Progenitor cell of endocrine pancreas (in vitro differentiated cells): ENCODE measurements at places on chromosomes 1 and 21.
A peak's percentile ranks its signal among the peaks of the same experiment; 100 is the strongest.

DNA sequence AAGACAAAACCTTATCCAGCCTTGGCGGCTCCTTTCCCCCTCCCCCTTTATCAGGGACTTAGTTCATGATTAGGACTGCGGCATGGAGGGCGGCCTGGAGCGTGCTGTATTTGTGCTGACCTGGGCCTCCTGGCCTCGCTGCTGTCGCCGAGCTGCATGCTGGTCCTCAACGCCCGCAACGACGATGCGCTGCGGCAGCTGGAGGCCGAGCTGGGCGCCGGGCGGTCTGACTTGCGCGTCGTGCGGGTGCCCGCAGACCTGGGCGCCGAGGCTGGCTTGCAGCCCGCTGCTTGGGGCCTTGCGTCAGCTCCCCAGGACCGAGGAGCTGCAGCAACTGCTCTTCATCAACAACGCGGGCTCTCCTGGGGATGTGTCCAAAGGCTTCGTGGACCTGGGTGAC is 70.9 kb downstream of the TM2D1 start:
- no peak for DNase-seq

DNA sequence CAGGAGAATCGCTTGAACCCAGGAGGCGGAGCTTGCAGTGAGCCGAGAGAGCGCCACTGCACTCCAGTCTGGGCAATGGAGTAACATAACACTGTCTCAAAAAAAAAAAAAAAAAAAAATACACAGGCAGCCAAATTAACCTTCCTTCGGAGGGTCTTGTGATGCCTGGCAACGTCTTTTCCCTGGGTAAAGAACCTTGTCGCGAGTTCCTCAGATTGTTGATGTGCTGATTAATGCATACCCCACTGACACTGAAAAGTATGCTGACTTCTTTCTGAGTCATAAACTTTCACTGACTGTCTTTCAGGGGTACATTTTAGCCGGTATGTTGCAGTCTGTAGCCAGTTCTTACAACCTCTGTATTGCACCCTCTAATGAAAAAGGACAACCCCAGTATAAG is 95.1 kb upstream of the SOD1 start:
- DNase-seq = no peak

GRCh38 chr21:39518055-39518846 is 66.5 kb downstream of the SH3BGR start:
- peak; percentile 55 for DNase-seq

DNA sequence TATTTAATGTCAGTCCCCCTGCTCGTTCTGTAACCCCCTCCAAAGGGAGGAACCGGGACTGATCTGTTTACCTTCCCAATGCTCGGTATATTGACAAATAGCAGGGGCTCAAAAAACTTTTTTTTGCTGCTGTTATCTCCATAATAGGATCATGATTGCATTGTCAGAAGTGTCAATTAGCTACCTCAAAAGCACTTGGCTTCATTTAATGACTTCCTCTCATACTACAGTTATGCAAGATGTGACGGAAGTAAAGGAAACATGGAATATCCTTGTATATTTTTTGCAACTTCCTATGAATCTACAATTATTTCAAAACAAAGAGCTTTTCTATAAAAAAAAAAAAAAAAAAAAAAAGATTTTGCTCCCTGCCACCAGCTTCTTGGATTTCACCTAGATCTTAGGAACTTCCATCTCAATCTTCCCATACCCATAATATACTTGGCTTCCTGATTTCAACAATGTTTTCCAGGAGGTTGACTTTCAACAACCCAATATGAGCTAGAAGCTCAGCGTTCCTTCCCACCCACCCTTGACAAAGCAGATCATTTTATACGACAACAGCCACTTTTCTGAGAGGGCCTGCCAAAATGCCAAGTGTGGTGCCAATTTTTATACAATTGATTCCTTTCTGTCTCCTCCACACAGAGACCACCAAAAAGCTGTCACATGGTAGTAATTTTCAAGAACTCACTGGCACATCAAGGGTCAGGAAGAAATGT is 71.7 kb downstream of the SETD4 start:
- DNase-seq = no peak

DNA sequence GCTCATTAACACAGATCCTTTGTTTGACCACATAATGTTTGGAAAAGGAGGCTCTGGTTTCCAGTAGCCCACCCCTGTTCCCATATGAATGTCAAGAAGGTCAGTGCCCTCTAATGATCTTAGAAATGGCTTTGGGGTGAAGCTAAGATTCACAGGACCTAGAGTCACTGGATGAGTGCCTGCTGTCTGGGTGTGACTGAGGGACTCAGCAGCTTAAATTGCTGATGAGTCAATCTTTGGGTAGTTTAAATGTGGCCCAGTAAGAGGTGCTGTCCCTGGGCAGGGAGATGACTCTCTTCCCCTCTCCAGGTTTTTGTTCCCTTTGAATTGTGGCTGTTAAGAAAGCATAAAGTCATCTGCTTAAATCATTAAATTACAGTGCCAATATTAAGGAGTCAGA is 50.6 kb downstream of the L1TD1 start:
- DNase-seq = no peak

DNA sequence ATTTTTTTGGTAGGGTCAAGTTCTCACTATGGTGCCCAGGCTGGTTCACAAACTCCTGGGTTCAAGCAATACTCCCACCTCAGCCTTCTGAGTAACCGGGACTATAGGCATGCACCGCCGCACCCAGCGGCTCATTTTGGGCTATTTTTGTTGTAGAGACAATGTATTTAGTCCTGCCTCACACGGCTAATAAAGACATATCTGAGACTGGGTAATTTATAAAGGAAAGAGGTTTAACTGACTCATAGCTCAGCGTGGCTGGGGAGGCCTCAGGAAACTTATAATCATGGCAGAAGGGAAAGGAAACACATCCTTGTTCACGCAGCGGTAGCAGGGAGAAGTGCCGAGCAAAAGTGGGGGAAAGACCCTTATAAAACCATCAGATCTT is 4.2 kb downstream of the CELA2A start:
- no peak for DNase-seq

- no peak for DNase-seq
Observed at GRCh38 chr21:34802180-34802899, 133.5 kb downstream of the CLIC6 start.

GRCh38 chr1:214514032-214514818 is 37.2 kb downstream of the PTPN14 start:
- no peak for DNase-seq

GRCh38 chr1:240763771-240764170 is 151.8 kb upstream of the GREM2 start:
- DNase-seq = no peak

DNA sequence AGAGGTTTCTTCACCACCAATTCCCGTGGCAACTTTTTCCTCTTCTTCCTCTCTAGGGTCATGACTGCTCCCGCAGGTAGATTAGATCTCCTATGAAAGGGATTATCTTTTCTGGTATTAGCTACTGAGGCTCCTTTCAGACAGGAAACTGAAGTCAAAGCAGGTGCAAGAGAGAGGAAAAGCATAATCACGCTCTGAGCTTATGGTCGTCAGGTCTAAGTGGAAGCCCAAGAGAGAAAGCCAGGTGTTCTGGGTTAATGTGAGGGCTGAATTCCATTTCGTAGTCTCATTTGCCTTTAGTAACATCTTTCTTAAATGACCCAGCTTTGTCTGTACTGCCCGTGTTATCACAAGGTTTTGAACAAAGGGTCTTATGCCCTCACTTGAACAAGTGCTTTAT is 8.3 kb upstream of the MAP3K21 start:
- DNase-seq = no peak

GRCh38 chr1:54465351-54465811 is 59.2 kb upstream of the SSBP3 start:
- DNase-seq = no peak

GRCh38 chr1:12604114-12604874 is 13.7 kb downstream of the DHRS3 start:
- DNase-seq = no peak

GRCh38 chr21:29078869-29079767 is 5.7 kb upstream of the CCT8 start:
- DNase-seq = no peak

- DNase-seq = no peak
Observed at GRCh38 chr1:199218065-199218464, 579.2 kb downstream of the PTPRC start.

DNA sequence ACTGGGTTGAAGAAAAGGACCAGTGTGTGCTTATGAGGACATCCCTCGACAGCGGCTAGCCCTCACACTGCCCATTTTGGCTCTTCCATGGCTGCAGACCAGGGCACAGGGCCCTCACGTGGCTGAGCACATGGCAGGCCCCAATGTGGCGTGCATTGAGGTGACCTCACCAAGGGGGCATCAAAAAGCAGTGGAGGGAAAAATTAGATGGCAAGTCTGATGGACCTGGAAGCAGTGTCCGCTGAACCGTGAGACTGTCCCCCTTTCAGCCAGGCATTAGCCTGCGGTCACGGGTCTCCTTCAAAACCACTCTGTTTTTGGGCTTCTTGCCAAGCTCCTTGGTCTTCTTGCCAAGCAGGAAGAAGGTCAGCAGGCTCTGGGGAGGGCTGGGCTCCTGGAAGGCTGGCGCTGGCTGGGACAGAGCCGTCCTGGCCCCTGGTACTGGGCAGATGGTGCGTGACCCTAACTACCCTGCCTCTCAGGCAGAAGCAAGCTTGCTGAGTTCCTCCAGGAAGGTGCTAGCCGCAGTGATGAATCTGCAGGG is 30.8 kb downstream of the TRIM67 start:
- DNase-seq = no peak

DNA sequence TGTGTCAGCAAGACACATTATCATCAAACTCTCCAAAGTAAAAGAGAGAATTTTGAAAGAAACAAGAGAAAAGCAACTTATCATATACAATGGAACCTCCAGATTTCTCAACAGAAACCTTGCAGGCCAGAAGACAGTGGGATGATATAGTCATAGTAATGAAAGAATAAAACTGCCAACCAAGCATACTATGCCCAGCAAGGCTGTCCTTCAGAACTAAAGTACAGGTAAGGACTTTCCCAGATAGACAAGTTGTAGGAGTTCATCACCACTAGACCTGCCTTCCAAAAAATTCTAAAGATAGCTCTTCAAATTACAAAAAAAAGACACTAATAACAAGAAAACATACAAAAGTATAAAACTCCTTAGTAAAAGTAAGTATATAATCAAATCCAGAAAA is 33.2 kb upstream of the FOXD3 start:
- no peak for DNase-seq

GRCh38 chr1:113197719-113198330 is 124.8 kb downstream of the LRIG2 start:
- no peak for DNase-seq

GRCh38 chr1:173682184-173682583 is 12.5 kb upstream of the ANKRD45 start:
- no peak for DNase-seq

DNA sequence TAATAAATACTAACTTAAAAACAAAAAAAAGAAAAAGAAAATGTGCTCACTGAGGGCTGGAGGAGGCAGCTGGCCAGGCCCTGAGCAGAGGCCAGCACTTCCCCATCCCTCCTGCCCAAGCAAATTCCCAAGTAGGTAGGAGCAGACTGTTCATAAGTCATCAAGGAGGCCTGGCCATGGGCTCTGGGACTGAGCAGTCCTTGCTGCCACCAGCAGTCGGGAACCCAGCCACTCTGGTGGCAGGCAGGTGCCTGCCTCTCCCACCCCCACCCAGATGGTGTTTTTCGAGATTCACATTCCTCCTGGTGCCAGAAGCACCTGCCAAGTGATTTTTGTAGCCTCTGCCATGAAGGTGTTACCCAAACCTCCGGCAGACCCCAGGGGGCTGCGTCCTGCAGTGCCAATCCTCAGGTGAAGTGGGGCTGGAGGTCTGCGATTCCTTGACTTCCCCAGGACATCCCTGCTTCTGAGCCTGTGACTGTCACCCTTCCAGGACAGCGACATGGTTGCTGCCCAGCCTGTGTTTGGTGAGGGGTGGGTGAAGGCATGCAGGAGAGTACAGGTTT is 204.2 kb upstream of the TMEM51 start:
- DNase-seq = no peak

DNA sequence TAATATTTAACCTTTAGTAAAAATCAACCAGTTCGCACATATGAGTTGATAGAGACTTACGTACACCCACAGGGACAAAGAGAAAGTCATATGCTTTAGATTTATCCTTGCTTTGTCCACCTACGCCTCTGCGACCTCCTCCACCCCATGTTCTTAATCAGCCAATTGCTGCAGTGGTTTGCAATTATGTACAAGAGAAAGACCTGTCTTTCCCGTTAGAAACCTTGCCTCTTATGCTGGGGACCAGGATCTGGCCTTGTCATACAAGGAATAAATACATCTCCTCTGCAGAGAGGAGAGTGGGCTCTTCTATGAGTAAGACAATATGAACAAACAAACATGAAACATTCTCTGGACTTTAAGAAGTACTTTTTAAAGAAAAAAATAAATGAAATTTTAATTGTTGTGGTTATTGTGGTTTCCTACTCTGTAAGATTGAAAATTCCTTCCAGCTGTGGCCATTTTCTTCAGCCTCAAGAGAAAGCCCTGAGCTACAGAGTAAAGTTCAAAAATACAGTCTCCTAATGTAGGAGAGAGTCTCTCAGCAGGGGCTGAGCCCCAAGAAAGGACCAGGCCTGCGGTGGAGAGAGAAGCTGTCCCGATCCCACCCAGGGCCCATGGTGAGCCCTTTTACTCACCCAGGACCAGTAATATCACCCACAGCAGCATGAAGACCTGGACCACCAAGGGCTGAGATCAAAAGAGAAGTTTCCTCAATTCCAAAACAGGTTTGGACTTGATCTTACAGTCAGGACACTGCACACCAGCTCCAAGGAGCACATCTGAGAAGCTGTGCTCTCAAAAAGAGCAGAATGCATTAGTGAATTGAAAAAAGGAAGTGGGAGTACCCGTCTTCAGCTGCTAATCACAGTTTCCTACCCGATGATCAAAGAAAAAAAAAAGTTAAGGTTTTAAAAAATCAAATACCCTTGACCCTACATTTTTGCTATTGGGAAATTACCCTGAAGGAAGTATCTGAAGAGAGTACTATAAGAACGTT is at the start of gene FCRL5:
Gene FCRL5, minus strand, starts transcription at position 822 of the 1,000 bp plus-strand sequence. Its CDS starts 153 bp downstream, at position 669.
- no peak for DNase-seq

- no peak for DNase-seq
Observed at GRCh38 chr21:33067043-33067442, 2.9 kb upstream of the OLIG1 start.

DNA sequence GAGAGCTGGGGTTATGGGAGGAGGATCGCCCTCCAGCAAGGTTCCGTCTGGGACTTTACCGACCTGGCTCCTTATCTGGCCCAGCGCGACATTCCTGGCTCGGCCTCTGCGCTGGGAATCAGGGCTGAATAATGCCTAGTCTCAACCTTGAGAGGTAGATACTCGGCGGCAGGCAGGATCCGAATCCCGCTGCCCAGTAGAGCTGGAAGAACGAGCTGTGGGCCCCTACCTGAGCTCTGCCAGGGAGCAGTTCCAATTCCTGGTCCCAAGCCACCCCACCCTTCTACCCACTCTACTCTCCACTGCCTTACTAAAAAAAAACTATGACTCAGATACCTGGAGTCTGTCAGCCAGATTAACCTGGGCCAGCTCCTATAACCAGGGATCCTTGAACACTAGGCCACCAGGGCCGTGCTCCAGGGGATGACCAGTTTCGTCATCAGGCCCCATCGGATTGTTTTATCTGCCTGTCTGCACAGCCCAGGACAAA is 53.6 kb downstream of the RHBG start:
- DNase-seq = no peak

GRCh38 chr1:204891860-204892259 is 21.2 kb downstream of the NFASC start:
- DNase-seq = no peak
